ENCODE measurements at places on chromosomes 4 and X.

DNA sequence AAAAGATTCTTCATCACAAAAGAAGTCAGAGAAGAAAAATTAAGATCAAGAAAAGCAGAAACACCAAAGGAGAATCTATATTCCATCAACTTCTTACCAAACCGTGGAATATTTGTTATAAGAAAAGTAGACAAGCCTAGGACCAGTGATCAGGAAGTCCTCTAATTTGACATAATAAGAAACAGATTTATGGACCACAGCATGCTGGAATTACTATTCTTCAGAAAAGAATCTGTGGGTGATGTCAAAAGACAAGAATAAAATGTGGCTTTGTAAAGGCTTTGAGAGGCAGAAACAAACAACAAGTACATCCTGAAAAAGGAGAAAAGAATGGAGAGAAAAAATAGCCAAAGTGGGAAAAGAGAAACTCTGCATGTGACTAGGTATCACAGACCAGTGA, 123.3 kb downstream of the SLC10A7 start:
- DNase-seq, result no peak

DNA sequence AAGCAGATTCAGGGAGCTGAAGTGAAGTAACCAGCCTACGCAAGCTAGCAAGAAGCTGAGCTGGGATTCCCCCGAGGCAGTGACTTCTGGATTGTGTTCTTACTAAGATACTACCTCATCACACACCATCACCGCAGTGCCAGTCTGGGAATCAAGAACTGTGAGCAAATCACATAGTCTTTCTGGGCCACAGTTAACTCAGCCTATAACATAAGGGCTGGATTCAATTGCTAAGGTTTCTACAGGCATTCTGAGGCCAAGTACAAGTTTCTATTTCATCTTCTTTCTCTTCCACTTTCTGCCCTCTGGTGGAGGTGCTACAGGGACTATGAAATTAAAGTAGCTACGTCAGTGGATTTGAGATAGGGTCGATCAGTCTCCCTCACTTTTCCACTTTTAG, 1.4 kb upstream of the CORIN start:
- no peak for DNase-seq

- no peak for DNase-seq
These were observed 53.0 kb downstream of the HAND2 start for GRCh38 chr4:173477016-173477415.

DNA sequence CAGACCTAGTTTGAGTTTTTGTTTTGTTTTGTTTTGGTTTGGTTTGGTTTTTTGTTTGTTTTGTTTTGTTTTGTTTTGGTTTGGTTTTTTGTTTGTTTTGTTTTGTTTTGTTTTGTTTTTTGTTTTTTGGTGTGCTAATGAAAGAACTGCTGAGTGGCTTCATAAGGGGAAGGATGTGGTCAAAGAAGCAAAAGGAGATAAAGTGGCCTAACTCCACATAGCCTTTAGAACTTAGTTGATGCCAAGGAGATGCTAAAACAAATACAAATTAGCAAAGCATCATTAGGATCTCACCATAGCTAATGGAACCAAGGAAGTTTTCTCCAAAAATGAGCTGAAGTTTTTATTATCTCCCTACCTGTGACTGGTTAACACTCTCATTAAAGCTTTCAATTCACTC, 44.6 kb upstream of the TMEM164 start:
- no peak for DNase-seq

DNA sequence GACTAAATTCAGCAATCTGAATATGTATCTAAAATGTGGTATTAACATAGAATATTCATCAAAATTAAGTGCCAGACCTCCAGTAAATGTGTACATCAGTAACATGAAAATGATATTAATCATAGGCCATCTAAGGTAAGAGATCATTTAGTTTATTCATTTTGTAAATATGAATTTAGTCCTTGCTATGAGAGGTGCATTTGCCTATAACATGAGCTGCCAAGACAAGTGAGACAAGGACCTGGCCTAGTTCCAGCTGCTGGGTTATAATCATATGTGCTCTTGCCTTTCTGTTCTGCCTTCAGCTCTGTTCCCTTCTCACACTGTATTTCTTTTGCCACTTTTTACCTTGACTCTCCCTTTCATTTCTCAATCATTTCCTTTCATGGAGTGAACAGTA, 160.0 kb downstream of the STIM2 start:
- no peak for DNase-seq

All from Jurkat, Clone E6-1 (cell line).